Hematopoietic multipotent progenitor cell treated with erythropoietin and hydrocortisone succinate and interleukin-3 and kit ligand, for 15 days (in vitro differentiated cells): ENCODE measurements at places on chromosomes 11 and 22.

DNA sequence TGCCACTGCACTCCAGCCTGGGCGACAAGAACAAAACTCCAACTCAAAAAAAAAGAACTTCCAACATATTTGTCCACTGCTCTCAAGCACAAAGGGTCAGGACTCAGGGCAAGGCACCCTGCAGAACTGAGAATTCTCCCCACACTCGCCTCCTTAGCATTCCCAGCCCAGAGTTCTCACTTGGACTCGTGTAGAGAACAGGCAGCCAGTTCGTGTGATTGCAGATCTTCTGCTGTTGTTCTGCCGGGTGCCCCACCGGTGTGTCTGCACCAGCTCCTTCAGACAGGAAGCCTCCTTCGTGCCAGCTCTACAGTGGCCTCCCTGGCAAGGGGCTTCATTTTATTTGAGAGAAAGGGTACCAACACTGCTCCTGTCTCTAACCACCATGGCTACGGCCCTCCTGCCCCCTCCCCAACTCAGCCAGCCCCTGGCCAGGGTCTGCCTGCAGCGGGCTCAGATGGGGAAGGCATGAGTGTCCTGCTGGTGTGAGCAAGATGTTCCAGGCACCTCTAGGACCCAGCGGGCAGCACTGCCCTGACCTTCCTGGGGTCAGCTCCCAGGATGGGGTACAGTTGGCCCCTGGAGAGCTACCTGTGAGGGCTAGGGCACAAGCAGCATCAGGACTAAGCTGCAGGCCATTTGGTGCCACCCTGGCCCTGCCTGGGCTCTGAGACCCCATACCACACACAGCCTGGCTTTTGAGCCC is 19.5 kb upstream of the SCGB1A1 start:
- DNase-seq: no peak

GRCh38 chr11:124643605-124644425 is 21.2 kb downstream of the TBRG1 start:
- no peak for DNase-seq

DNA sequence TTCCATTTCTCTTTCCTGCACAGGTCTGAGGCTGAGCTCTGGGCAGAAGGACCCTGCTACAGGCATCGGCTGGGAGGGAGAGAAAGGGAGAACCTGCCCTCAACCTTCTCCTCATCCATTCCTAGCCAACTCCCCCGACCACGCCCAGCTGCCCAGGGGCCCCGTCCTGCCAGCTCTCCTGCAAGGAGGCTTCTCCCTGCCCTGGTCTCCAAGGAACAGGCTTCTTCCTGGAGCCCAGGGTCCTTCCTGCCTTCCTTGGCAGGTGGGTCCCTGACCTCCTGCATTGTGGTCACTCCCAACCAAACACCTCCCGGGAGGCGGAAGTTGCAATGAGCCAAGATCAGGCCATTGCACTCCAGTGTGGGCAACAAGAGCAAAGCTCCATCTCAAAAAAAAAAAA is 12.5 kb upstream of the HMOX1 start:
- no peak for DNase-seq

- no peak for DNase-seq
Measured at GRCh38 chr11:89275966-89276365, 98.3 kb downstream of the TYR start.

DNA sequence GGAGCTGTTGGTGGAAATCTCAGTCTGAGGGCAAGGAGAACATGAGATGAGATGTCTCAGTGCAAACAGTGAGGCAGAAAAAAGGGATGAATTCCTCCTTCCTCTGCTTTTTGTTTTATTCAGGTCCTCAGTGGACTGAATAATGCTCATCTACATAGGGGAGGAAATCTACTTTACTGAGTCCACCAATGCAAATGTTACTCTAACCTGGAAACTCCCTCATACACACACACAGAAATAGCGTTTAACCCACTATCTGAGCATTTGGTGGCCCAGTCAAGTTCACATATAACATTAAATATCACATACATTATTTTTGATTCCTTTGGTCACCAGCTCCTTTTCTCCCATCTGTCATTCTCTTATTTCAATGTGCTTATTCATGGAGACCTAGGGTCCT is 418.8 kb downstream of the TMEM135 start:
- DNase-seq: no peak

DNA sequence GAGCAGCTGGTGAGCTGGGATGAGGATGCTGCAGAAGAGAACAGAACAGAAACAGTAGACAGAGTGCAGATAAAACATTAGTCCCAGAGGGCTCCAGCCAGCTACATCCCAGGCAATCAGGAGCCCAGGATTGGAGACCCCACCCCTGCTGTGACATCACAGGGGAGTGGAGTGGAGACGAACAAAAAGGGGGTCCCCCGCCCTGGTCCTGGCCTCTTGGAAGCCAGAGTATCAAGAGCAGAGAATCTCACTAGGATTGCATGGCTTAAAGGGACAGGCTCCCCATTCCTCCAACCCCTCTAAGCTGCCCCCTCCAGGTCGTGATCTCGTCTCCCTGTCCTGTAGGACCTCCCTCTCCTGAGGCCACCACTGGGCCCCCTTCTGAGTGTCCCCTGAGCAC is at the start of gene P2RX3:
P2RX3 (plus strand) TSS at position 211 of the 400 bp plus-strand sequence. CDS start 199 bp downstream, outside the sequence.
- no peak for DNase-seq

GRCh38 chr11:14650064-14650463 is 6.5 kb downstream of the PDE3B start:
- DNase-seq: no peak

GRCh38 chr11:80031014-80031600 is 590.3 kb upstream of the TENM4 start:
- no peak for DNase-seq

- no peak for DNase-seq
Measured at GRCh38 chr11:128343870-128344269, 243.5 kb downstream of the ETS1 start.

DNA sequence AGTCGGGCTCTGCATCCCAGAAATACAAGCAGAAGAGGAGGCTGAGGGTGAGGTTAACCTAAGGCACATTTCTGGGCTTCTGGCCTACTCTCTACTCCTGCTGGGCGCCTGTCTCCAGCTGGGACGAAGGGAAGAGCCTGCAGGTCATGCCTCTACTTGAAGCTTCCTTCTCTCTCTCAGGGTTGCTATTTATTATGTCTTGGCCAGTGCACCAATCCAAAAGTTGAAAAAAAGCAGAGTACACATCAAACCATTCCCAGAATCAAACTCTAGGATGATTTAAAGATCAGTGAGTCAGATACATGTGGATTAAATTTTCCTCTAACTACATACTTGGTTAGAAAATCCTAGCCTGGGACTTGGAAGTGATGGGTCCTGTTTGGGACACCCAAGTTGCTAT is 60.2 kb upstream of the CDON start:
- no peak for DNase-seq

DNA sequence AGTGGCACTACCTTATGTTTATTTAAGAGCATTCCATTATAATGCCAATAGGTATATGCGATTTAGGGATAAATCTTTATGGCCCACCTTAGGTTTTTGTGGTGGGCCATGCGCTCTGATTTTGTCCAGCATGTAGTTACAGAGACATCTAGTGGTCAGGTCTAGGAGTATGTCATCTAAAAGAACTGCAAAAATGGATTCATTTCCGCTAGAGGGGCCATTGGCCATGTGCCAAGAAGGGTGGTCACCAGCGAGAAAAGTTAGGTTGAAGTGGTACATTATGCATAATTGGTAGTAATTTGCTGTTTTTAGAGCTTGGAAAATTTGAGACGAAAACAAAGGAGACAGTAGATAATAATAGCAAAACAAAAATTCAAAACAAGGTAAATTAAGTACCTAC is 27.7 kb downstream of the LRRC4C start:
- no peak for DNase-seq

DNA sequence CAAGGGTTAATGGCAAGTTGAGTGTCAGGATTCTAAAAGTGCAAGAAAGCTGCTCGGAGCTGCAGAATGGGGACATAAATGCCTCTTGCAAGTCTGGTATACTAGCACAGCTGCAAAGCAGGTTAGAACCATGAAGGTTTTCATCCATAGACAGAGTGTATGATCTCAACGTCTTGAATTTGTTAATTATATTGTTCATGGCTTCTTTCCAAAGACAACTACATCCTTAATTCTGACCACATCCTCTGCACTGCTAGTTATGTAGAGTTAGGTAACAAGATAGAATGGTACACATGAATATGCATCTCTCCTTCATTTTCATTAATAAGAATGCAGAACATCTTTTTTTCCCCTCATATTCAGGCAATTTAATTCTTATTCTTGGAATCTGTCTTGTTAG is 34.2 kb downstream of the EXPH5 start:
- DNase-seq: no peak

DNA sequence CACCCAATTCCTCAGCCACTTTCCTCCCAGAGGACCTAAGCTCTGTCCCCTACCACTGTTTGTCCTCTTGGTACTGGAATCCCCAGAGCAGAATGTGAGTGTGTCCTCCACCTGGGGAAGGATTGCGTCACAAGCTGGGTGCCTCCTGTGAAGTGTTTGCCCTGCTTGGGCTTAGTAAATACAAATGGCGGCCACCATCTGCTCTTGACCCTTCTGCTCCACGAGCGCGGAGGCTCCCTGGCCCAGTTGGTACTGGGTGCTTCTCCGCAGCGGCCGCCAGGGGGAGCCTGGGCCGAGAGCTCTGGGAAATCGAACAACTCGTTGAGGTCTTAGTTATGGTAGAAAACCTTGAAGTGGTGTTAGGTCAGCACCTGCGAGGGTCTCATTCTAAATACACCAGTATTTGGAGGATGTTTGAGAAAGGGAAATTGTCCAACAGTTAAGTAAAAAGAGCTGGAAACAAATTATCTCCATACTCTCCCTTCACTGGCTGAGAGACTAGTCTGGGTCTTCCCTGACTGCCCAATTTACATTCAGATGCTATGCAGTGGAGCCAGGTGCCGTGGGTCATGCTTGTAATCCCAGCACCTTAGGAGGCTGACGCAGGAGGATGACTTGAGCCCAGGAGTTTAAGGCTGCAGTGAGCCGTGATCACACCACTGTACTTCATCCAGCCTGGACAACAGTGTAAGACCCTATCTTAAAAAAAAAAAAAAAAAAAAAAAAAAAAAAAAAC is 74.6 kb upstream of the TEAD1 start:
- DNase-seq: peak; percentile 37

DNA sequence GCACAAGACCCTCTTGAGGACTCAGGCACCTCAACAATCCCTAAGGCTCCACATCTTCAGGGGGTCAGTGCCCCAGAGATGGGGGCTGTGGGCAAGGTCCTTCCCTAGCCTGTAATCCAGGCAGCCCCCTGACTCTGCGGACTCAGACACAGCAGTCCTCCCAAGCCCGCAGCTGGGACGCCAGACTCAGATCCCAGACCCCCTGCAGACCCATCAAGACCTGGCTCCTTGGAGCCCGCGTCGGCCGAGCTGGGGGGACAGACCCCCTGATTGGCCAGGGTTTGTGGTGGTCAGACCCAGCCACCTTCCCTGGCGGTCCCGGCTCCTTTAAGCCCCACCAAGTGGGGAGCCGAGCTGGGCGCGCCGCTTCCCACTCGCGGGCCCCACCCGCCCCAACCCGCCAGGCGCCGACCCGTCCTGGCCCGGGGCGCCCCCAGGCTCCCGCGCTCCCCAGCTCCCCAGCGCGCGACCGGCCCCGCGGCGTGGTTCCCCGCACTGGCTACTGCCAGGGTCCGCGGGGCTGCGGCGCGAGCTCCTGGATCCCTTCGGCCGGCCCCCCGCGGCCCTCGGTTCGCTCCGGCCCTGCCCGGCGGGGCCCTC is 458 bp downstream of the OSBPL5 start:
- no peak for DNase-seq

- DNase-seq: no peak
Measured at GRCh38 chr11:121547574-121547973, 94.8 kb upstream of the SORL1-AS1 start.

GRCh38 chr11:35404388-35404775 is 15.0 kb downstream of the SLC1A2 start:
- DNase-seq: no peak

DNA sequence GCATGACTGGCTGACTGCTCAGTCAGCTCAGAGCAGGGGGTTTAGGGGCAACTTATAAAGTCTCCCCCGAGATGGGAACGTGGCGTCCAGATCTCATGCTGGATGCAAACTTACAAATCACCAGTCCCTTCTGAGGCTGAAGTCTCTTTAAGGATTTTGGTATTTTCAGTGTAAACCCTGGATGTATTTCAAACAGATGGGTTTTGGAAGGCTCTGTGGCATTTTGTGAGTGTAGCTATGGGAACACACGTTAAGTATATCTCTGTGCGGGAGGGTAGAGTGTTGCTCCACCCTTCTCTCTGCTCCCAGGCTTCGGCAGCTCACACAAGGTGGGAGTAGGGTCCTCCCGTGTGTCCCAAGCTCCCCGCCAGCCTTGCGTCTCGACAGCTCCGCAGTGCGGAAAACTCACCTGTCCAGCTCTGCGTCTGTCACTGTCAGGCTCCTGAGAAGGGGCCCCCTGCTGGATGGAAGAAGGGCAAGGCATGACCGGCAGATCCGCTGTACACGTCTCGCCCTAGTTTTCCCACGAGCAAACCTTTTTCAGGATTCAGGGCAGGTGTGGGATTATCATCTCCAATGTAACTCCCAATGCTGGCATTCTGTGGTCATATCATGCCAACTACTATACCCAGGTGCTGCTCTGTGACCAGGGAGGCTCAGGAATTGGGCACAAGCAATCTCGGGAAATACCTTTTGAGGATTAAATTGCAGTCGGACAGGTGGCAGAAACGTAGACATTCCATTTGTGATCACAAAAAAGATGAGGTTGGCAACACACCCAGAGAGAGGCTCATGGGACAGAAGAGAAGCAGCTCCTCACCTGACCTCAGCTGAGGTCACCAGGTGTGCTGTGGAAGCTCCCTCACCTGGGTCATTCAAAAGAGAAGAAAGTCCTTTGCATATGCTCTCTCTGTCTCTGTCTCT is 313.9 kb upstream of the B3GAT1 start:
- no peak for DNase-seq

- DNase-seq: no peak
Measured at GRCh38 chr11:122138744-122139594, 23.0 kb upstream of the BLID start.

GRCh38 chr22:22877523-22878210 is 9.9 kb upstream of the IGLL5 start:
- peak; percentile 51 for DNase-seq

- DNase-seq: no peak
Measured at GRCh38 chr22:25403284-25403810, 161.1 kb upstream of the GRK3 start.

- DNase-seq: peak; percentile 63
Measured at GRCh38 chr22:41574847-41575381, 14.1 kb downstream of the CSDC2 start.

DNA sequence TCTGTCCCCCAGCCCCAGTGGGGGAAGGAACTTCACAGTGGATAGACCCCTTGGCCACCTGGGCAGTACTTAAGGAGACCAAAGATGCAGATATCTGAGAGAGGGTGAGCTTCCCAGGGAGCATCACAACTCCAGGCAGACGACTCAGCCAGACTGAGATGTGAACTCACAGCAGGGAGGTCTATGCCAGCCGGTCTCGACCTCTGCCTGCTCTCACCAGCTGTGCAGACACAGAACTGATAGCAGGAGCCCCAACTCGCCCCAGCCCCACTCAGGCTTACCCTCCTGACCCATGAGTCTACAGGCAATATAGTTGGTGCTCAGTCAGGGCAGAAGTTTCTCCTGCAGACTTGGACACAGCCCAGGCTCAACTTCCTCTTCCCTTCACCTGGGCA is 29.7 kb upstream of the ACCSL start:
- no peak for DNase-seq

GRCh38 chr11:76591416-76591815 is 79.1 kb downstream of the LRRC32 start:
- no peak for DNase-seq
